Stimulated activated CD8-positive, alpha-beta memory T cell treated with anti-CD3 and anti-CD28 coated beads, Interleukin-15, amount 100 ng/mL, for 4 hours (primary cell): ENCODE measurements at places on chromosomes 11 and 22.

GRCh38 chr22:47379037-47379436 is 616.6 kb downstream of the TBC1D22A start:
- no peak for DNase-seq

DNA sequence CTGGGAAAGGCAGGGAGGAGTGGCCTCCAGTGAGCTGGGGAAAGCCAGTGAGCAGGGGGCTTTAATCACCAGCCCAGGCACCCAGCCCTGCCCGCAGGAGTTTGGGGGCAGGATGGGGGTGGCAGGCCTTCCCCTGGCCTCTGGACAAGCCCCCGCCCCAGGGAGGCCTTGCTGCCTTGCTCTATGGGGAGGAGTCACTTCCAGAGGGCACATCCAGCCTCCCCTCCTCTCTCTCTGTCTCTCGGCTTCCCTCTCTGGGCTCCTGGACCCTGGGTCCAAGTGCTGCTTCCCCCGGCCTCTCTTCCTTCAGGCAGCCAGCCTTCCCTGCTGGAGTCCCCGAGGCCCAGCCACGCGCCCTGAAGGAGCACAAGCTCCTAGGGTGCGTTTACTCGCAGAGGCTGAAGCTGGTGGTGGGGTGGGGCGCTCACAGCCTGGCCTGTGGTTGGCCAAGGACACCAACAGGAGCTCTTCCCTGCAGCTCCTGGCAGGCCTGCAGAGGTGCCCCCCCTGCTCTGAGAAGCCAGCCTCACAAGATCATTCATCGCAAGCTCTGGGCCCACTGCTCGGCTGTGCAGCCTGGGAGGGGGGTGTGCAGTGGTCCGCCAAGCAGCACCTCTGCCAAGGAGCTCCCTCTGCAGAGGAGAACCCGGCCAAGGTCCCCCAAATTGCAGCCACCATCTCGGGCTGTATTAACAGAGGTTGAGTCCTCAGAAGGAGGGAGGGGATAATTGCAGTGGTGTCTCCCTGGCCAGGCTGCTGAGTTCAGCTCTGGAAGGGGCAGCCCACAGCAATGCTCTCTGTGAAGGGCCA is 25.4 kb downstream of the OSBPL5 start:
- DNase-seq: no peak

GRCh38 chr22:26017932-26018331 is 151.3 kb upstream of the SEZ6L start:
- DNase-seq: no peak

DNA sequence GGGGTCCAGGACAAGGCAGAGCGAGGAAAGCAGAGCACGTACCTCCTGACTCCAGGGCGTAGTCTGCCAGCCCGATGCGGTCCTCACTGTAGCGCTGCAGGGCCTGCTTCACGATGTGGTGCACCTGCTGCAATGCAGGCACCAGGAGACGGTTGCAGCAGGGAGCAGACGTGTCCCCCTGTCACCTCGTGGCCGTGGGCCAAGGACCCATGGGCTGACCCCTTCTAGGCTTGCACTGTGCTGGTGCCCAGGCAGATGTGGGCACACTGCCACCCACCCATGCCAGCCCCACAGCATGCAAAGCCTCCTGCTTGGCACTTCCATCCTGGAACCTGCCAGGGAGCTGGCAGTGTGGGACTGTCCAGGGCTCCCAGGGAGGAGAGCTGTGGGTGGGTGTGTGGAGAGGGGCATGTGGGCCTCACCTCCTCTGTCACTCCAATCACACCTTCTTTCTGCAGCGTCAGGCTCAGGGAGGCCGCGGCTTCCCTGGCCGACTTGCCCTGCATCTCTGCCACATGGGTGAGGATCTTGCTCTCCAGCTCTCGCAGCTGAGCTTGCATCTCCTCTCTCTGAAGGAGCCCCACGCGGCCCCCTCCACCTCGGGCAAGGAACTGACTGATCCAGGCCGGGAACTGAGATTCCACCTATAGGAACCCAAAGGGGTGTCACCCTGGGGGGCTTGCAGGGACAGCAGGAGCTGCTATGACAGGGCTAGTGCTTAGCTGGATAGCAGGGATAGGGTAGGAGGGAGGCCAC is 16.3 kb downstream of the SUN2 start:
- DNase-seq: no peak

GRCh38 chr11:124646148-124646547 is 23.5 kb downstream of the TBRG1 start:
- DNase-seq: no peak

GRCh38 chr11:7473717-7474116 is 11.6 kb upstream of the OLFML1 start:
- DNase-seq: no peak

DNA sequence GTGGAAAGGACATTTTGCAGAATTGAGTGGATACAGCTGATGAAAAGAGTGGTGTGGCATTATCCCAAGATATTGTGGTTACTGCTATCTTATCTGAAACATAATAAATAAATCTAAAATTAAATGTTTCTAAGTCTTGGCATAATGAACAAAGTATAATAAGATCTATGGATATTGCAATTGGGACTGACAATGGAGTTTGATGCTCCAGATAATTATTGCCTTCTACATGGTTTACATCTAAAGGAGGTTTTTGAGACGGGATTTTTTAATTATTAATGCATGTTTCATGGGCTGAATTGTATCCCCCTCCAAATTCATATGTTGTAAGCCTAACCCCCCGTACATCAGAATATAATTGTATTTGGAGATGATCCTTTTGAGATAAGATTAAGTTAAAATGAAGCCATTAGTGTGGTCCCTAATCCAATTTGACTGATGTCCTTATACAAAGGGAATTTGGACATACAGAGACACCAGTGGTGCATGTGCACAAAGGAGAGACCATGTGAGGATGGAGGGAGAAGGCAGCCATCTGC is 198.5 kb downstream of the MSANTD4 start:
- no peak for DNase-seq

DNA sequence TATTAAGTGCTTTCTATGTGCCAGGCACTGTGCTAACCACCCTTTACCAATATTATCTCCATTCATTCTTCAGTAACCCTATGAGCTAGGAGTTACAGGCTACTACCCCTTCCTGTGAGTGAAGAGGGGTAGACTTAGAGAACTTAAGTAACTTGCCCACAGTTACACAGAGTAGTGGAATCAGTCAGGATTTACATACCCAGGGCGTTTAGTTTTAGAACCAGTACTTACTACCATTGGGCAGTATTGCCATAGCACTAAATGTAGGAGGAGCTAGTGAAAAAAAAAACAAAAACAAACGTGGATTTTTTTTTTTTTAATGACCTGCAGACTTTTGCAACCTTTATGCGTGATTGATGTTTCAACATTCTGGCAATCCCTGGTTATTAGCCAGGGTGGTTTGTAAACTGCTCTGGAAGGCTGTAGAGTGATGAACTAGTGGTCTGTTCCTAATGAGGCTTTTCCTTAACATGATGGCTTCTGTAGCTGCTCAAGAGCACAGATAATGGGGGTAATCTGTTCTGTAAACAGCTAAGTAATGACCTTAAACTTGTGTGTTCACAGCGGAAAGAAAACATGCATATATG is 11.4 kb downstream of the TBCEL start:
- DNase-seq: no peak

GRCh38 chr11:23586173-23586572 is 725.9 kb upstream of the CCDC179 start:
- DNase-seq: no peak

DNA sequence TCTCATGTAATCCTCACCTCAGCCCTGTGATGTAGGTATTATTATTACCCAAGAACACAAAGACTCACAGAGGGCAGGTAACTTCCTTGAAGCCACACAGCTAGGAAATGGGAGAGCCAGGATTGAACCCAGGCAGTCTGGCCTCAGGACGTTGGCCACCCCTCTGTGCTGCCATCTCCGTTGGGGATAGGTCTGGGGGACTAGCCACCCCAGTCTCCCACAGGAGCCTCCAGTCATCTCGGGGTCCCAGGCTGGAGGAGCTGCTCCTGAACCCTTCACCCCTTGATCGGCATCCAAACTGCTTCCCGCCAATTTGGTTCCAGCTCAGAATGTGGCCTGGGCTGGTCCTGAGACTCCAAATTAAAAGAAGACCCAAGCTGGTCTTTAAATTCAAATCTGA is 10.4 kb upstream of the TCF20 start:
- DNase-seq: no peak

DNA sequence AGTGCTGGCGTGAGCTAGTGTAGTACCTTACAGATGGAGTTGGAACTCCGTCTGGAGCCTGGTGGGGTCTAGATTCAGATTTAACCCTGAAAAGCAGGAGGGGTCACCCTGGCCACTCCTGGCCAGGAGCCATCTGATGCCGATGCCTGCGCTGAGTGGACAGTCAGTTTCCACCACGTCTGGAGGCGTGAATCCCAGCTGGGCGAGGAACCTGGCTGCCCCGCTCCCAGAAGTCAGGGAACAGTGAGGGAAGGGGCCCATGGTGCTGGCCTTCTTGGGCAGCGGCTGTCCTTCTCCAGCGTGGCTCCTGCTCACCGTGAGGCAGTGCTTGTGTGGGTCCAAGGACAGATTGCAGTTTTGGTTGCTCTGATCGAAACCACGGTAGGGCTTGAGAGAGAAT is 76.3 kb downstream of the PARVB start:
- DNase-seq: no peak

GRCh38 chr11:105315287-105315686 is 175.7 kb upstream of the CARD18 start:
- DNase-seq: no peak

DNA sequence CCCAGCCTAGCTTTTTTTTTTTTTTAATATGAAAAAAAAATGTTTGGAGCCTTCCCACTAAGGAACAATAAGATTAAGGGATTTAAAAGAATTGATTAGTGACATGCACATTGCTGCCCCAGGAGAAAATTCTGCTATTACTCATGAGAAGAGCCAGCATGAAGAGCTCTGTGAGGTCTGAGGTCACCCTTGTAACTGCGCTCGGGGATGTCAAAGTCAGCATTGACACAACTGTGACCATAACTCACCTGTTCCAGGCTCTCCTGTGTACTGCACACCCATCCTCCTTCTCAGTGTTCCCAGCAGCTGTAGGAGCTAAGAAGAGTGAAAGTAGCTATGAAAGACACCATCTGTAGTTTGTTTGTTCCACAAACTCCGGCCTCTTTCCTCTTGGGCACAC is 109.8 kb upstream of the FGF3 start:
- no peak for DNase-seq

- DNase-seq: no peak
These were observed 23.7 kb downstream of the ADAMTS8 start for GRCh38 chr11:130404727-130405126.
